CD4-positive, alpha-beta T cell treated with Interleukin-4 for 1 hour (primary cell): ENCODE measurements at places on chromosomes 11 and 22.

DNA sequence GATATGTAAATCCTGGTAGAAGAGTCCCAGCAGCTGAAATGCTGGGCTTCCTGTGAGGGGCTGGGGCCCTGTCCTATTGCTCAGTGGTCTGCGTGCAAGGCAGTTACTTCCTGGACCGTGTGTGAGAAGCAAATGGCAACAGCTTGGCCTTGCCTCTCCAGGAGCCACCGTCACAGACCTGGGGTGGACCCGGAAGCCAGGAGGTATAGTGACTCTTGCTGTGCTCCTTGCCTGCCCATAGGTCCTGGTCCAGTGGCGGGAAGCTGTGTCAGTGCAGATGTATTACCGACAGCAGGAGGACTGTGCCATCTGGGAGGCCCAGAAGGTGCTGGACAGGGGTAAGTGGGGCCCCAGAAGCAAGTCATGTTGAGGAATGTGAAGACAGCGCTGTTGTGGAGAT, 54.3 kb downstream of the PISD start:
- DNase-seq = no peak

DNA sequence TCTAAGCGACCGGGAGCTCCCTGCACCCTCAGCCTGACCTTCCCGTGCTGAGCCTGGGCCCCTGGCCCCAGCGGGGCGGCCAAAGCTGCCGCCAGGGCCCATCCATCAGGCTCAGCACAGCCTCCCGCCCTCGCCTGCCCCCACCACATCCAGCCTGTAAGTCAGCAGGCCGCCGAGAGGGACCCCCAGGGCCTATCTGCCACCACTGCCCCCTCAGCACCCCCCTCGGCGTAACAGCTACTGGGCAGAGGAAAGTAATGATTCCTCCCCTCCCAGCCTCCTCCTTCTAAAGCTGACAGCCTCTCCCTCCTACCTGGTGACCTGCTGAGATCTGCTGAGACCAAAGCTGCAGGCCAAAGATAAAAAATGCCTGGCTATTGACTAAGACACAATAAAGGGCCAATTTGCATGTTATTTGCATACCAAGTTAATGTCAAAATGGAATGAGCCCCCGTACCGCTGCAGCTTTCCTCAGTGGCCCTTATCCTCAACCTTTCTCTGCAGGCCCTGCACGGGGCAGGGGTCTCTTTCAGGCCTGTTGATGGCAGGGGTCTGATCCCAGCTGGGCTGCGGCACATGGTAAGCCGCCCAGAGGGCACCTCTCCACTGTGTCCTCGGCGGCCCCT, 51.6 kb downstream of the RPUSD4 start:
- DNase-seq = no peak

GRCh38 chr11:116215471-116216113, 557.2 kb downstream of the BUD13 start:
- no peak for DNase-seq

GRCh38 chr11:73011126-73011817, 130.8 kb downstream of the FCHSD2 start:
- DNase-seq = no peak

GRCh38 chr22:17283423-17283822, 64.2 kb upstream of the ADA2 start:
- no peak for DNase-seq

- no peak for DNase-seq
Measured at GRCh38 chr11:122242731-122243130, 126.7 kb upstream of the BLID start.

DNA sequence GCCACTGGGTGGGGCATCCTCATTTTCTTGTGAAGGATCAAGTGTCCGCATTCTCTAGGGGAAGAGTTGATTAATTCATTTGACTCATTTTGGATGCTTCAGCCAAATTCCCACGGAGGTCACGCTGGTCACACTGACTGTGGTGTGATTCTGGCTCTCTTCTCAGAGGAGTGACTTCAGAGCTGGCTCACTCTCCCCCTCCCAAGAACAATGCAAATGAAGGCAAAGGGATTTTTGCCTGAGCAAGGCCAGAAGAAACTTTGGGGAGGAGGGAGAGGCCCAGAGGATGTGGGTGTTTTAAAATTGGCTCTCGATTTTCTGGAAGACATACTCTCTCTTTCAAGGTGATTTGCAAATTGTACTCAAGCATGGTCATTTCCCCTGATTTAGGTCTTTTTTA, 51.1 kb upstream of the LMO2 start:
- DNase-seq = no peak

GRCh38 chr11:83222499-83222898, 29.0 kb downstream of the ANKRD42 start:
- no peak for DNase-seq

GRCh38 chr11:19145319-19145718, 28.4 kb downstream of the ZDHHC13 start:
- no peak for DNase-seq

GRCh38 chr11:35334385-35335090, 84.8 kb downstream of the SLC1A2 start:
- DNase-seq = peak; percentile 53
